ENCODE measurements at places on chromosomes 2 and 18. TPM values are rescaled to one million over a fixed set of nuclear protein-coding genes. Genes with fewer than 3 reads are reported as not detected.
A peak's percentile ranks its signal among the peaks of the same experiment; 100 is the strongest.

Gene COL6A3
- 1.3 TPM for total RNA-seq

- H3K27ac ChIP-seq = no peak overlapping the region
- H3K4me1 ChIP-seq = peaks cover 14% of the 10 kb centered on the region
- no peak for DNase-seq
- no peak overlapping the region for H3K4me3 ChIP-seq
- H3K27me3 ChIP-seq = peaks cover 69% of the 10 kb centered on the region
Observed at GRCh38 chr2:219056896-219057708, 3.6 kb downstream of the IHH start.

- DNase-seq = peak; percentile 95
- H3K27ac ChIP-seq = peak overlapping the region; percentile 78
- peaks cover 13% of the 10 kb centered on the region for H3K36me3 ChIP-seq
- H3K4me3 ChIP-seq = peak overlapping the region; percentile 65
- peaks cover 18% of the 10 kb centered on the region for H3K27me3 ChIP-seq
Observed at GRCh38 chr2:241844066-241844728, 14.5 kb downstream of the PDCD1 start.

Gene IL36B
- total RNA-seq = not detected

Gene SFXN5
- 10.8 TPM for total RNA-seq

Gene DNAJC5G
- not detected for total RNA-seq

Gene TWIST2
- not detected for total RNA-seq

DNA sequence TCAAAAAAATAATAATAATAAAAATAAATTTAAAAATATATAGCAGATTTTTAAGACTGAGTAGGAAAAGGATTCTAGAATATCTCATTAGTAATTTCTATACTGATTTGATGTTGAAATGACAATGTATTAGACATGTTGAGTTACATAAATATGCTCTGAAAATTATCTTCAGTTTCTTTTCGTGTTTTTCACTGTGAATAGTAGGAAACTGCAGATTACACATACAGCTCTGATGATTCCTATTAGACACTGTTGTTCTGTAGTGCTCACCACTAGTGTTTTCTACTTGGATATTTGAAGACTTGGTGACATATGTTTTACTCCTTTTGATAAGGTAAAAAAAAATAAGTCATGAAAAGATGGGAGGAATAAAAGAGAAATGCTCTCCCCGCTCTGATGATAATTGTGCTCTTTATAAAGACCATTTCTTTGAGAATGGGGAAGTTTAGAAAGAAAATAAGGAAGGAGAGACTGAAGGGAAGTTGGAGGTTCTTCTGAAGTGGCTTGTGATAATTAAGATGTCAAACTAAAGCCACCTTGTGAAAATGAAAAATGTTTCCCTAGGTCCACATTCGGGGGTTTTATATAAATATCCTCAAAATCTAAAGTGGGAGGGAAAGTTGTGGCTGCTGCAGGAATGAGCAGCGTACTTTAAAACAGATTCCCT, 52.9 kb downstream of the SLC9A2 start:
- H3K27ac ChIP-seq = no peak overlapping the region
- no peaks in the 10 kb centered on the region for H3K36me3 ChIP-seq
- no peak for DNase-seq
- peaks cover 4% of the 10 kb centered on the region for H3K4me1 ChIP-seq
- peaks cover 4% of the 10 kb centered on the region for H3K27me3 ChIP-seq

- H3K27ac ChIP-seq = no peak overlapping the region
- H3K27me3 ChIP-seq = no peaks in the 10 kb centered on the region
- DNase-seq = no peak
Observed at GRCh38 chr2:221518201-221518934, 53.7 kb downstream of the EPHA4 start.

GRCh38 chr2:10137053-10137843, 14.7 kb downstream of the RRM2 start:
- H3K4me1 ChIP-seq = peaks cover 24% of the 10 kb centered on the region
- no peak overlapping the region for H3K4me3 ChIP-seq
- no peak overlapping the region for H3K27ac ChIP-seq

DNA sequence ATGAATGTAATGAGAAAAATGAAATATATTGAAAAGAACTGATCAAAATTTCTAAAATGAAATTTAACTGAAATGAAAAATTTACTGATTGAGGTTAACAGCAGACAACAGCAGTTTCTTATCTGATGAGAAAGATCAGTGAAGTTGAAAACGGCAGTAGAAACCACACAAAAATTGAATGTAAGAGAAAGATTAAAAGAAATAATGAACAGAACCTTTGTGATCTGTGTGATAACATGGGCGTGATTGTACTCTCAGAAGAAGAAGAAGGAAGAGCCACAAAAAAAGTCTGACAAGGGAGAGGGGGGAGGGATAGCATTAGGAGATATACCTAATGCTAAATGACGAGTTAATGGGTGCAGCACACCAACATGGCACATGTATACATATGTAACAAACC, 45.2 kb downstream of the FAM117B start:
- peak overlapping the region; percentile 20 for H3K27ac ChIP-seq
- no peak overlapping the region for H3K4me3 ChIP-seq
- H3K36me3 ChIP-seq = peaks cover 64% of the 10 kb centered on the region
- no peak for DNase-seq
- no peaks in the 10 kb centered on the region for H3K27me3 ChIP-seq

DNA sequence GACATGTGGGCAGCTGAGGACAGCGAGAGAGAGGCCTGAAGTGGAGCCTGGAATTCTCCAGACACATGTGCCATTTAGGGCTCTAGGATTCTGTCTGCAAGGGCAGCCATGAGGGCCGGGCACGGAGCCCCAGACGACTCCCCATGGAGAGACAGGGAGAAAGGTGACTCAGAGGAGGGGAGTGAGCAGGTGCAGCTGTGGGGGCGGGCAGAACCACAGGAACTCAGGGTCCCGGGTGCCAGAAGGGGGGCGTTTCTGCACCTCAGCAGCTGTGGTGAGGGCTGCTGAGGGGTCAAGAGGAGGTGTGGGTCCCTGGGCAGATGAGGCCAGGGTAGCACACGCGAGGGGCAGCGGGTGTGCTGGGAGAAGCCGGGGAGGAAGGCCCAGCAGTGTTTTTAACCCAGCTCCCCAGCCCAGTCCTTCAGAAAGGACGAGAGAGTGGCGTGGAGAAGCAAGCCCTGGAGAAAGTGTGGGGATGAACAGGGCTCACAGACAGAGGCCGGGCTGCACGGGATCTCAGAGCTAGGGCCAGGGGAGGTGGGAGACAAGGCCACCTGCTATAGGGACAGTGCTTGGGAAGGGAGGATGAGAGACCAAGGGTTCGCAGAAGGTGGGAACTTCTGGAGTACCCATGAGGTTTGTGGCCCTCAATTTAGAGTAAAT, 7.6 kb downstream of the GPR17 start:
- H3K27ac ChIP-seq = peak overlapping the region; percentile 14
- H3K36me3 ChIP-seq = no peaks in the 10 kb centered on the region
- peaks cover 5% of the 10 kb centered on the region for H3K4me1 ChIP-seq
- DNase-seq = no peak
- no peaks in the 10 kb centered on the region for H3K27me3 ChIP-seq

Gene UGT1A3
- not detected for total RNA-seq

Gene METTL8
- total RNA-seq = 49.4 TPM

DNA sequence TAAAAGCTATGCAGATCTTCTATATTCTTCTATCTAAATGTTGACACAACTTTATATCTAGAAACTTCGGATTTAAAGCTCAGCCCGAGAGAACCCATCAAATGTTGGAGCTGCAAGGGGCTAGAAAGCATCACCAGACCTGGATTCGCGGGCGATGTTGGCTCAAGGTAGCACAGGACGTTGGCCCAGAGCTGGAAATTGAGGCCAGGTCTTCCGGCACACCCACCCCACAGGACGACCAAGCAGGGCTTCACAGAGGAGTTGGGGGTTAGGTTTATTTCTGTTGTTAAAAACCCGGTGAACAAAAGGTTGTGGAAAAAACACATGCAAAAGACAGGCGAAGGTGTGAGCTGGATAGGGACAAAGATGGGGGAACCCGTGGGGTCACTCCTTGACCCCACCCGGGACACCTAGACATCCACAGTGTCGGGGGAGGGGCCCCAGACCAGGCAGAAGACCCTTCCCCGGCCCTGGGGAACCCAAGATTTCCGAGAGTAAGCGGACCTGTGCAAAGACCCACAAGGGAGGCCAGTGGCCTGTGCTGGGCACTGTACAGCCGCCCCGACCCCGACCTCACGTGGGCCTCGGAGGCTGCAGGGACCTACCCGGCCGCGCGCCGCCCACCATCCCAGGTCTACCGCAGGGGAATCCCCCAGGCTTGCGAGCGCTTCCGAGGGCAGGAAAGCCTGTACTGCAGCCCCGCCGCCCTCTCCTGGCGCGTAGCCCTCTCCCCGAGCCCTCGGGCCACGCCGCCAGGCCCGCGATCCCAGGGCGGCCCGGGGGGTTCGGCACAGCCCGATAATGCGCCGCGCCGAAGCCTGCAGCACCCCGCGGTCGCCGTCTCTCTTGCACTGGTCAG, 1.8 kb upstream of the AGBL5 start:
- peak overlapping the region; percentile 99 for H3K27ac ChIP-seq
- peak; percentile 83 for DNase-seq
- peaks cover 14% of the 10 kb centered on the region for H3K27me3 ChIP-seq

DNA sequence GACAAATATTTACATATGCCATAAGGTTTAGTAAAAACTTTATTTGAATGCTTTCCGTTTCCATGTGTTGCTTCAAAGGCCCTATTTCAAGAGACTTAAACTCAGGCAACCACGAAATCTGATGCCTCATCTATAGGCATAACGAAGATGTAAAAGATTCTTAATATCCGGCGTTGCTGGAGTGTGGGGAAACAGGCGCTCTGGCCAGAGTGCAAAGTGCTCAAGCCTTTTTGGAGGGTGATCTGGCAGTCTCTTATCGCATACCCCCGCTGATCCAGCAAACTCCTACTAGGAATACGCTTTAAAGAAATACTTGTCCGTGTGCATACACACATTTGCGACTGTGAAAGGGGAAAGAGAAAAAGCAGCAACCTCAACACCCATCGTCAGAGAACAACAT, 108.8 kb downstream of the NOL10 start:
- peaks cover 9% of the 10 kb centered on the region for H3K4me1 ChIP-seq
- no peaks in the 10 kb centered on the region for H3K27me3 ChIP-seq
- peaks cover 10% of the 10 kb centered on the region for H3K36me3 ChIP-seq
- no peak for DNase-seq
- no peak overlapping the region for H3K27ac ChIP-seq

DNA sequence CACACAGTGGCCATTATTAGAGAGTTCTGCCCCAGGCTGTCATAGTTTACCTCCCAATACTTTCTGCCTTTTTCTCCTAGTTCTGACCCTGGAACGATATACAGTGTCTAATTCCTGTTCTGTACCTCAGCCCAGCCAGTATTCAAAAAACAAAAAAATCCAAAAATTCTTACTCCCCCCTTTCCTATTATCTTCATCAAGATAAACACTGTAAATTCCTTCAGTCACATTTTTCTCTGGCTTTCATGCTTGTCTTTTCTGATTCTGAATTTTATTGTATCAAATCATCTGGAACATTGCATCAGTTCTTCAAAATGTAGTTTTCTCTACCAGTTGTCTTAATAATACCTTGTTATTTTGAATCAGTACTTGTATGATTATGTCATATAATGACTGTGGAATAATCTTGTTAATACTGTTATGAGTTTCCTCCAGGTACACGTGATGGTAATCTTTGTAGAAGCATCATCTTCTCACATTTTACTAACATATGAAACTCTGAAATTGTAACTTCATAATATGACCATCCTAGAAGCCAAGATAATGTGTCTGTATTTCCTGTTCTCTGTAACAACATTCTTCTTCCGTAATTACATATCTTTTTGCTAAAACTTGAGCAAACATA, 79.0 kb upstream of the NOSTRIN start:
- no peaks in the 10 kb centered on the region for H3K27me3 ChIP-seq
- no peak overlapping the region for H3K4me3 ChIP-seq
- H3K36me3 ChIP-seq = peaks cover 25% of the 10 kb centered on the region
- DNase-seq = no peak
- peaks cover 5% of the 10 kb centered on the region for H3K4me1 ChIP-seq

- H3K4me1 ChIP-seq = no peaks in the 10 kb centered on the region
- DNase-seq = no peak
- H3K36me3 ChIP-seq = no peaks in the 10 kb centered on the region
- H3K4me3 ChIP-seq = no peak overlapping the region
- H3K27ac ChIP-seq = no peak overlapping the region
- peaks cover 57% of the 10 kb centered on the region for H3K27me3 ChIP-seq
Observed at GRCh38 chr2:120587279-120587996, 148.2 kb upstream of the GLI2 start.

DNA sequence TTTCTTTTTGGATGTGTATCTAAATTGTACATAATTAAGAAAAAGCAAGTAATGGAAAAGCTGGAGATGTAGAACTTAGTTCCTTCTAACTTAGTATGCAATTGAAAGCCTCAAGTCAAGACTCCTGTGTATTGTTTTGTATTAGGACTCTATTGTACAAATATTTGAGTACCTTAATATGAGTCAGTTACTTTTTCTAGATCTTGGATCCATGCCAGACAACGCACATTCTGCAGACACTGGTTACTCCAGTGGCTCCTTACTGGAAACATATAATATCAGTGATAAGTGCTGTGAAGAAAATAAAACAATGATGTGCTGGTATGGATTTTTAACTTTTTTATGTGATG, 1.5 kb downstream of the SLC39A10 start:
- H3K27ac ChIP-seq = peak overlapping the region; percentile 100
- peaks cover 10% of the 10 kb centered on the region for H3K27me3 ChIP-seq
- peak overlapping the region; percentile 98 for H3K4me3 ChIP-seq
- H3K4me1 ChIP-seq = peaks cover 33% of the 10 kb centered on the region

Measured in activated naive CD8-positive, alpha-beta T cell treated with anti-CD3 and anti-CD28 coated beads for 36 hours (primary cell).